ENCODE measurements at places on chromosomes 7 and 10. TPM values are rescaled to one million over a fixed set of nuclear protein-coding genes. Genes with fewer than 3 reads are reported as not detected.

- peak overlapping the region; percentile 39 for H3K27ac ChIP-seq
- H3K36me3 ChIP-seq = peaks cover 13% of the 10 kb centered on the region
- no peaks in the 10 kb centered on the region for H3K4me1 ChIP-seq
- no peak overlapping the region for H3K4me3 ChIP-seq
- DNase-seq = no peak
Observed at GRCh38 chr7:108503112-108504026, 22.6 kb downstream of the PNPLA8 start.

- no peak for DNase-seq
- no peaks in the 10 kb centered on the region for H3K27me3 ChIP-seq
- no peak overlapping the region for H3K4me3 ChIP-seq
- no peaks in the 10 kb centered on the region for H3K36me3 ChIP-seq
Observed at GRCh38 chr7:11313801-11314200, 340.1 kb downstream of the PHF14 start.

GRCh38 chr10:33330543-33331378, 3.7 kb downstream of the NRP1 start:
- DNase-seq = peak; percentile 77
- no peaks in the 10 kb centered on the region for H3K27me3 ChIP-seq
- H3K36me3 ChIP-seq = peaks cover 12% of the 10 kb centered on the region

DNA sequence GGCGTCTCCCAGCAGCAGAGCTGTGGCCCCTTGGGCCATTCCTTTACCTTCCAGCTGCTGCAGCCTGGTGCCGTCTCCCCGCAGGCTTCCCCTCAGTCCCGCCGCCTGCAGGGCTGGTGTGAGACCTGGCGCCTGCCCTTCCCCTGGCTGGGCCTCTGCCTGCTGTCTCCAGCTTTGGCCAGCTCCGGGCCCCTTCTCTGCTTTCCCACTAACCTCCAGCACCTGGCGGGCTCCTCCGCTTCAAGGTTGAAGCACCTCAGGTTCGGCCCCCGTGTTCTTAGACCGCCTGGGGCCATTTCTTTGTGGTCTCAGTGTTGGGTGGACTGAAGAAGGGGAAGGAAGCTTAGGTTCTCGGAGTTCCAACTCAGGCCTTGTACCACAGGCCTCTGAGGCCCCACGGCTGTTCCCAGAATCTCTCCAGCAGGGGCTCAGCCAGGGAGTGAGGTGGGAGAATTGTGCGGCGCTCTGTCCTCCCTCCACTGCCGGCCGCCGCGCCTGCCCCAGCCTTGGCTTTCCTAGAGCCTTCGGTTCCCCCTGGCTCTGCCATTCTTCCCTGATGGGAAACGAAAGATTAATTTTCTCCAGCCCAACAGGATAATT, 30.3 kb downstream of the GBX1 start:
- H3K4me3 ChIP-seq = no peak overlapping the region
- no peaks in the 10 kb centered on the region for H3K27me3 ChIP-seq

Gene PTPRN2
- total RNA-seq = 9.4 TPM

Gene CALHM3
- total RNA-seq = 1.3 TPM

Gene CTNNA3
- total RNA-seq = 1.7 TPM

- peak overlapping the region; percentile 53 for H3K27ac ChIP-seq
- DNase-seq = no peak
- no peaks in the 10 kb centered on the region for H3K27me3 ChIP-seq
- no peak overlapping the region for H3K4me3 ChIP-seq
- H3K4me1 ChIP-seq = peaks cover 27% of the 10 kb centered on the region
Observed at GRCh38 chr10:48364659-48365405, 58.4 kb downstream of the MAPK8 start.

Gene ZFAND4
- 27.9 TPM for total RNA-seq

- H3K4me3 ChIP-seq = no peak overlapping the region
- no peak overlapping the region for H3K27ac ChIP-seq
- no peaks in the 10 kb centered on the region for H3K36me3 ChIP-seq
- H3K27me3 ChIP-seq = no peaks in the 10 kb centered on the region
- peaks cover 3% of the 10 kb centered on the region for H3K4me1 ChIP-seq
Observed at GRCh38 chr7:125561006-125561405, 631.4 kb upstream of the POT1 start.

GRCh38 chr10:98446151-98446660, 529 bp downstream of the HPS1 start:
- no peak for DNase-seq
- H3K36me3 ChIP-seq = peaks cover 15% of the 10 kb centered on the region
- H3K27ac ChIP-seq = peak overlapping the region; percentile 93
- no peaks in the 10 kb centered on the region for H3K27me3 ChIP-seq
- H3K4me3 ChIP-seq = peak overlapping the region; percentile 85

DNA sequence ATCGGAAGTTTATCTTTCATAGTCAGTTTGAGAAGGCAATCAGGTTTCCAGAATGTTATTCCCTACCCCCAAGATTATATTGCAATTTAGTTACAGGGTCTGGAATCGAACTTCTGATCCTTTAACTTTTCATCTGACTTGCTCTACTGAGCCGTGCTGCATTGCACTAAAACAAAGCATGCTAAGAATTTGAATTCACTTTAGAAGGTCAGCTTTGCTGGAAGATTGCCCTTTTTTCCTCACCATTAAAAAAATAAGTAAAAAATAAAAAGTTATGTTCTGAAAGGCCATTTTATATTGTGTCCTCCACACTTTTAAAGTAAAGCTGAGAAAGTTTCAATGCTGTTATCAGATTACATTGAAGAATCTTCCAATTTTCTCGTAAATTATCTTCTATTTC, 388.8 kb upstream of the PHF14 start:
- H3K4me1 ChIP-seq = no peaks in the 10 kb centered on the region
- no peak overlapping the region for H3K4me3 ChIP-seq
- no peaks in the 10 kb centered on the region for H3K36me3 ChIP-seq
- no peak overlapping the region for H3K27ac ChIP-seq

GRCh38 chr10:16792675-16793074, 24.5 kb downstream of the RSU1 start:
- H3K36me3 ChIP-seq = peaks cover 8% of the 10 kb centered on the region
- H3K4me3 ChIP-seq = no peak overlapping the region
- H3K4me1 ChIP-seq = peaks cover 23% of the 10 kb centered on the region
- DNase-seq = no peak

Gene SLC26A5
- not detected for total RNA-seq

DNA sequence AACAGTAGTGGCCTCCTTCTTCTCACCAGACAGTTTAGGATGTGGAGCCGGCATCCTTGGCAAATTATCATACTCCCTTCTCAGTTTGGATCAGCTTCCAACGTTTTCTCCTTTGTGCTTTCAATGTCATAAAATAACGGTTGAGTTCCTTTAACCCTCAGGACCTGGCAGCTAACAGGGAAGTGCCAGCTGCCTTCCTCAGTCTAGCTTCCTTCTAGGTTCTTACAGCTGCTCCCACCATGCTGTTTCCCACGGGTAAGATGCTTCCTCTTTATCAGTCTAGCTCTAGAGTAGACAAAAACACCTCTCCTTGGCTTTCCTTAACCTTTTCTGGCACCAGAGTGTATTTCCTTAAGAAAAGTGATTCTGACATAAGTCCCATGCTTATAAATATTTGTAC, 33.2 kb downstream of the BLVRA start:
- no peak for DNase-seq
- H3K27ac ChIP-seq = no peak overlapping the region
- no peaks in the 10 kb centered on the region for H3K4me1 ChIP-seq
- H3K4me3 ChIP-seq = no peak overlapping the region
- peaks cover 3% of the 10 kb centered on the region for H3K36me3 ChIP-seq
- H3K27me3 ChIP-seq = no peaks in the 10 kb centered on the region

All from progenitor cell of endocrine pancreas (in vitro differentiated cells).